ENCODE measurements at places on chromosomes 7 and 10. TPM values are rescaled to one million over a fixed set of nuclear protein-coding genes. Genes with fewer than 3 reads are reported as not detected.
A peak's percentile ranks its signal among the peaks of the same experiment; 100 is the strongest.

- H3K27ac ChIP-seq, result no peak overlapping the region
- H3K4me3 ChIP-seq, result no peak overlapping the region
- H3K36me3 ChIP-seq, result peaks cover 6% of the 10 kb centered on the region
- no peaks in the 10 kb centered on the region for H3K4me1 ChIP-seq
Measured at GRCh38 chr7:134660242-134660785, 13.7 kb downstream of the BPGM start.

- no peaks in the 10 kb centered on the region for H3K36me3 ChIP-seq
- no peak for DNase-seq
- no peaks in the 10 kb centered on the region for H3K4me1 ChIP-seq
- no peak overlapping the region for H3K4me3 ChIP-seq
- H3K27ac ChIP-seq, result no peak overlapping the region
Measured at GRCh38 chr10:65423043-65423442, 1502.8 kb upstream of the LRRTM3 start.

DNA sequence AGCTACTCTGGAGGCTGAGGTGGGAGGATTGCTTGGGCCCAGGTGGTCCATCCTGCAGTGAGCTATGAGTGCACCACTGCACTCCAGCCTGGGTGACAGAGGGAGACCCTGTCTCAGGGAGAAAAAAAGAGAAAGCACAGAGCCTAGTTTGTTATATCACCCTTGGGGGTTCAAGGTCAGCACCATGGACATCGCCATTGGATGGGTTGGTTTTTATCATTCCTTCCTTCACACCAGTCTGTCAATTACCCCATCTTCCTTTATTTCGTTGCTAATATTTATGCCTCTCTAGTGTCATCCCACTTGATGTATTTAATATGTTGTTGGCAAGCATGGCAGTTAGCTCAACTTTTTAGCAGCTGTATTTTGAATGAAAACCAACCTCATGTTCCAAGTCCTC lies 182.3 kb downstream of the NSUN6 start:
- no peak overlapping the region for H3K4me3 ChIP-seq
- H3K4me1 ChIP-seq, result no peaks in the 10 kb centered on the region
- no peak overlapping the region for H3K27ac ChIP-seq
- no peaks in the 10 kb centered on the region for H3K36me3 ChIP-seq
- DNase-seq, result no peak

DNA sequence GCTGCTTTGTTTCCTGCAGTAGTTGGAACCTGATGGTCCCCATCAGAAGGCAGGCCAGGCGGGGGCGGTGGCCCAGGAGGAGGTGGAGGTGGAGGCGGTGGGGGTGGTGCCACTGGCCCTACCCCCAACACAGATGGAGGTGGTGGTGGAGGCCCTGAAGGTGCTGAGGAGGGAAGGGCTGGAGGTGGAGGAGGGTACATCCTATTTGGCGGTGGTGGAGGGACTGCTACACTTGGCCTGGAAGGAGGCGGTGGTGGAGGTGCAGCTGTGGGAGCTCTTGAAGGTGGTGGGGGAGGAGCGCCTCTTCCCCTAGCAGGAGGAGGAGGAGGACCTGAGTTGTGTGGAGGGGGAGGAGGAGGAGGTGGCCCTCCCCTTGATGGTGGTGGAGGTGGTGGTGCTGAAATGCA lies 36.8 kb downstream of the LMOD2 start:
- H3K27ac ChIP-seq, result no peak overlapping the region
- no peak for DNase-seq
- no peaks in the 10 kb centered on the region for H3K4me1 ChIP-seq
- H3K36me3 ChIP-seq, result peaks cover 5% of the 10 kb centered on the region
- no peaks in the 10 kb centered on the region for H3K27me3 ChIP-seq
- H3K4me3 ChIP-seq, result no peak overlapping the region

DNA sequence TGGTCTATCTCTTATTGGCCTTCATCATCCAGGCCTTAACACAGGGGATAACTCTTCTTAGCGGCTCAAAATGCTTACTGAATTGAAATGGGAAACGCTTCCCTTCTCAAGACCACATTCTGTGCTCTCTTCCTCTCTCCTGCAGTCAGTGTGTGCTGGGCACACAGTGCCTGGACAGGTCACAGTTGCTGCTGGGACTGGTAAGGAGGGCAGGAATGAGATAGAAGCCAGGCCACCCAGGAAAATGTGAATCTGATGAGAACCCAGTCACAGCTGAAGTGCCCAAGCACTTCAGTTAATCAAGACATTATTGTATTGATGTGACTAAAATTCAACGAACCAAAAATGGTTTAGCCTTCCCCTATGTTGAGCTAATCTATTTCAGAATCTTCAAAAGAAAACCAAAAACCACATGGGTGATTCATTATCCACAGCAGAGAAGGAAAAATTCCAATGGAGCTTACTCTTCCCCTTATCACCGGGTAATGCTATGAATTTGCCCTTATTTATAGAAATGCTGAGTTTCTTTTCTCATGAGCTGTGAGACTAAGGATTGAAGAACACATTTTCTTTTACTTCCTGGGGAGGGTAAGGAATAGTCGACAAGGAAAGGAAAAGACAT lies 41.2 kb upstream of the PLPP4 start:
- H3K4me3 ChIP-seq, result no peak overlapping the region
- no peaks in the 10 kb centered on the region for H3K4me1 ChIP-seq
- H3K36me3 ChIP-seq, result no peaks in the 10 kb centered on the region
- DNase-seq, result no peak
- H3K27ac ChIP-seq, result no peak overlapping the region
- H3K27me3 ChIP-seq, result no peaks in the 10 kb centered on the region

DNA sequence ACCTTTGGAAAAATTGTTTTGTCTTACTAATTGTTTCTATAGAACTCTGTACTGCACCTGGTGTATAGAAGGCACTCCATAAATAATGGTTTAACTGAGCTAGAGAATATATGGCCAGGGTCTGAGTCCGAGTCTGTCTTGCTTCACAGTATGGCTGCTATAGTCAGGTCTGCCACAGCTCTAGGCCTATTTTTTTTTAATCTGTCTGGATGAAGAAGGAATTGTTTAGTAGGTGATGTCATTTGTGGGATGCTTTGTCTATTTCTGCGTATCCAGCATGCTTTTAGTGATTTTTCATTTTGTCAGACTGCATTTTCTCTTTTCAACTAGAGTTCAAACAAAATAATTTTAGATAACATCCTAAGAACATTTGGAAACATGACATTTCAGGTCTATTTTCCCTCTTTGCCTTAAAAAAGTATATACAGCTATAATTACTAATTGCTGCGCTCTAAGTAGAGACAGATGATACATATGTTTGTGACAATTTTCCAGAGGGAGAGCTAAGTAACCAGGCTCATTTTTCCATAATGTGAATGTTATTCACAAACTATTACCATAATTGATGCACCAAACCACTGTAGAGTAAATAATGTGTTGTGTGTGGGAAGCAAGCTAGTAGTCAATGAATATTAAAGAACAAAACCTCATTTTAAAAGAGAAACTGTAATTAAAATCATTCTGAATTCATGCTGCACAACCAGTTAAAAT lies 361.7 kb downstream of the AUTS2 start:
- H3K4me3 ChIP-seq, result no peak overlapping the region
- H3K27ac ChIP-seq, result no peak overlapping the region

GRCh38 chr10:86191166-86191565 lies 175.4 kb downstream of the GRID1 start:
- H3K27me3 ChIP-seq, result peaks cover 12% of the 10 kb centered on the region
- no peak overlapping the region for H3K4me3 ChIP-seq
- DNase-seq, result no peak
- H3K36me3 ChIP-seq, result no peaks in the 10 kb centered on the region
- H3K4me1 ChIP-seq, result no peaks in the 10 kb centered on the region
- H3K27ac ChIP-seq, result no peak overlapping the region

GRCh38 chr7:92790992-92791391 lies 45.4 kb downstream of the CDK6 start:
- H3K36me3 ChIP-seq, result peaks cover 31% of the 10 kb centered on the region
- H3K27me3 ChIP-seq, result no peaks in the 10 kb centered on the region
- H3K4me3 ChIP-seq, result no peak overlapping the region
- peaks cover 43% of the 10 kb centered on the region for H3K4me1 ChIP-seq

GRCh38 chr7:30714129-30714528 lies 31.9 kb upstream of the CRHR2 start:
- H3K27ac ChIP-seq, result no peak overlapping the region
- no peaks in the 10 kb centered on the region for H3K36me3 ChIP-seq
- no peaks in the 10 kb centered on the region for H3K27me3 ChIP-seq
- no peak for DNase-seq
- H3K4me1 ChIP-seq, result 0 out of 2 replicates have a peak, but pooled peaks cover 7% of the 10 kb centered on the region

- no peaks in the 10 kb centered on the region for H3K36me3 ChIP-seq
- no peaks in the 10 kb centered on the region for H3K4me1 ChIP-seq
Measured at GRCh38 chr10:77413231-77413630, 224.4 kb downstream of the KCNMA1 start.

DNA sequence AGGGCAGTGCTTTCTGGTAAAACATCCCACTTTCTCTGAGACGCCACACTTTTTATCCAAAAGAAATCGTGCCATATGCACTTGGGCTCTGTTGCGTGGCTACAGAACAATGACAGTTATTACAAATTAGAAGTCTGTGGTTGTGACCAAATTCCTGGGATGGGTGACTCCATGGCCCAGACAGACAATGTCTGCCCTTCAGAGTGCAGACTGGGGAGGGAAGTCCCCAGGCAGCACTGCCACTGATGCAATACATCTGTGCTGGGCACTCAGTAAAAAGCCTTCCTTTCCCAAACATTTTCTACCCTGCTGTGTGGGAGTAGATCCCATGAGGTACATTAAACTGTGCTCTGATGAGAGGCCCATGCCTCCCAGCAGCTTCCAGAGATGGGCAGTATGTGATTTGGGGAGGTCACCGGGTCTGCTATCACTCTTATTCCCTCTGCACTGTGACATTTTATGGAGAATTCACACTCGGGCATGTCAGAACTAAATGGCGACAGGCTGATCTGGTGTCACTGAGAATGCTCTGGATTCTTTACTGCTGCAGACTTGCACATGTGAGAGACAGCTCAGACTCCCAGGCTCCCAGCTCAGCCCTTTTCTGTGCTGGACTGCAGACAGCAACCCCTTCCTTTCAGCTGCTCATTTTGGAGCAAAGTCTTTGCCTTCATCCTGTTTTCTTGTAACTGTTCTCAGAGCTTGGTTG lies 243.5 kb upstream of the ZNF32 start:
- H3K27ac ChIP-seq, result no peak overlapping the region
- H3K4me3 ChIP-seq, result no peak overlapping the region
- no peaks in the 10 kb centered on the region for H3K36me3 ChIP-seq
- no peak for DNase-seq

- DNase-seq, result peak; percentile 30
- H3K36me3 ChIP-seq, result peaks cover 2% of the 10 kb centered on the region
- no peak overlapping the region for H3K4me3 ChIP-seq
- peaks cover 28% of the 10 kb centered on the region for H3K4me1 ChIP-seq
- H3K27me3 ChIP-seq, result no peaks in the 10 kb centered on the region
- no peak overlapping the region for H3K27ac ChIP-seq
Measured at GRCh38 chr10:132554053-132554990, 16.7 kb downstream of the INPP5A start.

GRCh38 chr10:127942811-127943210 lies 35.9 kb downstream of the PTPRE start:
- no peaks in the 10 kb centered on the region for H3K4me1 ChIP-seq
- no peak overlapping the region for H3K27ac ChIP-seq
- DNase-seq, result no peak
- H3K36me3 ChIP-seq, result no peaks in the 10 kb centered on the region
- no peak overlapping the region for H3K4me3 ChIP-seq

- H3K27me3 ChIP-seq, result peaks cover 6% of the 10 kb centered on the region
- peak overlapping the region; percentile 43 for H3K4me3 ChIP-seq
- peaks cover 49% of the 10 kb centered on the region for H3K4me1 ChIP-seq
- H3K36me3 ChIP-seq, result no peaks in the 10 kb centered on the region
- no peak for DNase-seq
Measured at GRCh38 chr10:79047875-79048638, 20.7 kb upstream of the ZMIZ1 start.

GRCh38 chr7:4871930-4872675 lies 10.3 kb upstream of the PAPOLB start:
- H3K27me3 ChIP-seq, result peaks cover 41% of the 10 kb centered on the region
- H3K36me3 ChIP-seq, result no peaks in the 10 kb centered on the region
- H3K4me3 ChIP-seq, result no peak overlapping the region
- no peak overlapping the region for H3K27ac ChIP-seq

- H3K4me1 ChIP-seq, result peaks cover 65% of the 10 kb centered on the region
- H3K27ac ChIP-seq, result no peak overlapping the region
- no peak overlapping the region for H3K4me3 ChIP-seq
Measured at GRCh38 chr10:70228491-70228890, 4.7 kb downstream of the PPA1 start.

- no peak overlapping the region for H3K4me3 ChIP-seq
- DNase-seq, result no peak
- H3K36me3 ChIP-seq, result no peaks in the 10 kb centered on the region
- H3K27ac ChIP-seq, result no peak overlapping the region
- no peaks in the 10 kb centered on the region for H3K27me3 ChIP-seq
Measured at GRCh38 chr10:28925121-28925663, 247.9 kb downstream of the BAMBI start.

DNA sequence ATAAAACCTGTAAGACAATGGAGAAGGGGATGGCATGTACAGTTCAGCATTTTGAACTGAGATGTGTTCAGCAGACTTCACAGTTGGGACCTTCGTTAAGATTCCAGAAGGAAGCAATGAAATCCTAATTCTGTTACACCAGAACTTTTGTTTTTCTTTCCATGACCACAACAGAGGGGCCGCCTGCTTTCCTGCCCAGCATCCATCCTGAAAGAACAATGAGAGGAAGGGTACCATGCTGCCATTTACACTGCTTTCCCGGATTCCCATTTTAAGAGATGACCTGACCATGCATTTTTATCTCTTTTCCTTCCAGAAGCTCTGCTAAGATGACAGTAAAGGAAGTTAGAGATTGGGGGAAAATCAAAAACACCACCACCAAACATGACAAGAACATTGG lies 92.7 kb downstream of the PIP4K2A start:
- H3K27me3 ChIP-seq, result no peaks in the 10 kb centered on the region
- H3K4me3 ChIP-seq, result no peak overlapping the region
- H3K4me1 ChIP-seq, result peaks cover 90% of the 10 kb centered on the region
- H3K36me3 ChIP-seq, result no peaks in the 10 kb centered on the region

Gene LRRD1
- total RNA-seq, result not detected

Gene STEAP4
- total RNA-seq, result not detected

Gene ADRB1
- 0.07 TPM for total RNA-seq

Gene PNLIP
- not detected for total RNA-seq

Gene UCMA
- not detected for total RNA-seq

Gene SLC13A4
- total RNA-seq, result not detected

Measured in HepG2 (cell line).